ENCODE measurements at places on chromosomes 5 and 9.
A peak's percentile ranks its signal among the peaks of the same experiment; 100 is the strongest.

DNA sequence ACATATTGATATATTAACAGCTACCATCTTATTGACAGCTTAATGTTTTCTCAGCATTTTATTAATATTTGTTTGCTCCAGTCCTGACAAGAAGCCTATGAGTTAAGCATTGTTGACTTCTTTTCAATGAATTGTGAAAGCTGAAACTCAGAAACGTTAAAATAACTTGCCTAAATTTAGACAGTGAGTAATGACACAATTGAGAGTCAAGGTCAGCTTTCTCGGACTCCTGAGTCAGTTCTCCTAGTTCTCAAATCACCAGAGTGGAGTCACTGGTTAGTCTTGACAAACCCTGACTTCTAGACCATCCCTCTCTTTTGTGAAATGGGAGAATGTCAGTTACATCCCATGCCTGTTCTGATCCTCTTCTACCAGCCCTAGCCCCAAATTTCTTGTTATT is 222.7 kb upstream of the ACO1 start:
- DNase-seq = no peak

GRCh38 chr9:86303316-86303975 is 21.1 kb upstream of the ISCA1 start:
- DNase-seq = no peak

DNA sequence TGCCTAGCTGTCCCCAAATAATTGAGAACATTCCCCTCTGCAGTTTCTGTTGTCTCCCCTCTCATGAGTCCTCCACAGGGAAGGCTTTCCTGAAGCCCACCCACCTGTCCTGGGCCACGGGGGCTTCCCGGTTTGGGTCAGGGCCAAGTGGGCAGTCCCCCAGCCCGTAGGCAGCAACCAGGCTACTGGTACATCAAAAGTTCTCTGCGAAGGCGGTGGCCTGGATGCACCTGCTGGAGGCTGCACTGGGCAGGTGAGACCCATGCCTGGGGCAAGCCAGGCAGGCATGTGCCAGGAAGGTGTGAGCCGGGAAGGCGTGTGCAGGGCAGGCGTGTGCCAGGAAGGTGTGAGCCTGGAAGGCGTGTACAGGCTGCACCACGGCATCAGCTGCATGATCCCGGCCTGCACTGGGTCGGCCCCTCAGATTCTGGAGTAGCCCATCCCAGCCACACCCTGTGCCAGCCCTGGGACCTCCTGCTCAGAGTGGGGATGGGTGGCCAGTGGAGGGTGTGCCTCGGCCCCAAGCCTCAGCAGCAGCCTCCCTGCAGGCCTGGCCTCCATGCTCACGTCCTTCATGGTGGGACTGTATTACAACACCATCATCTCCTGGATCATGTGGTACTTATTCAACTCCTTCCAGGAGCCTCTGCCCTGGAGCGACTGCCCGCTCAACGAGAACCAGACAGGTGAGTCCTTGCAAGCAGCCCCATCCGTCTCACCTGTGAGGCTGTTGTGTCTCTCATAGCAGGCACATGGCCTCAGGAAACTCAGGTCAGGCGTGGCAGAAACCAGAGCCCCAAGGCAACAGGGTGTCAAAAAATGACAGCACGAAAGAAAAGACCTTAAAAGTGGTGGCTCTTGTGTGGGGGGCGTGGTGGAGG is 8.7 kb downstream of the SLC6A19 start:
- no peak for DNase-seq

- DNase-seq = no peak
Observed at GRCh38 chr5:132368186-132368585, 1.3 kb upstream of the SLC22A5 start.

DNA sequence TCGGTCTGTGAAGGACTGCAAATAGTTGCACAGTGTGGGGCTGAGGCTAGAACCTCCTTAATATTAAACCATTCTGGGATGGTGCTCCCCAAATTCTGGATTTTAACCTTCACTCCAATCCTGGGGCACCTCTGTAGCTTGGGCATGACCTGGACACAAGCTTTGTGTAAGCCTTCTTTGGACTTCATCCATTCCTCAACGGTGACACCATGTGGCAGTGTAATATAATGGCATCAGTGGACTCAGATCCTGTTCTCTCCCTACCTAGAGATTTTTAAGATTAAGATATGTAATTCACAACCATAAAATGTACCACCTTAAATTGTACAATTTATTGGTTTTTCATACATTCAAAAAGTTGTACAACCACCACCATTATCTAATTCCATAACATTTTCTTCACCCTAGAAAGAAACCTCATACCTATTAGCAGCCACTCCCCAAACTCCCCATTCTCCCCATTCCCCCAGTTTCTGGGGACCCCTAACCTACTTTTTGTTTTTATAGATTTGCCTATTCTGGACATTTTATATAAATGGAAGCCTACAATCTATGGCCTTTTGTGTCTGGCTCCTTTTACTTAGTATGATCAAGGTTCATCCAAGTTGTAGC is 4.8 kb upstream of the PLGRKT start:
- no peak for DNase-seq

- no peak for DNase-seq
Observed at GRCh38 chr9:117125531-117125930, 289.3 kb downstream of the ASTN2 start.

- no peak for DNase-seq
Observed at GRCh38 chr5:42791151-42791550, 20.5 kb downstream of the SELENOP start.

DNA sequence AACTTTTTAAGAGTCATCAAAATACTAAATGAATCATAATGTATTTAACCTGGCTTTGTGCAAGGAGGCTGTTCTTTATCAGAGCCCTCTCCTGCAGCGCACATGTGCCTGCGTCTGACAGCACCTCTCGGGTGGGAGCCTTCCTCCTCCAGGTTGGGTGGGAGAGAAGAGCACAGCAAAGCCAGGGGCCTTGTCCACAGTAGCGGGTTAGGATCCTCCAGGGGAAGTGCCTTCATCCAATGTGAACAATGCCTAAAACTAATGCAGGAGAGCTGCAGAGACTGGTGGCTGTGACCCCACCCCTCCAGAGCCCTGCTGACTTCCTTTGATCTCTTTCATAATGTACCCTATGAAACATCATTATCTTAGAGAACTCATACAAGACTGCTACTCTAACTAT is 10.2 kb downstream of the UBE2QL1 start:
- DNase-seq = no peak

DNA sequence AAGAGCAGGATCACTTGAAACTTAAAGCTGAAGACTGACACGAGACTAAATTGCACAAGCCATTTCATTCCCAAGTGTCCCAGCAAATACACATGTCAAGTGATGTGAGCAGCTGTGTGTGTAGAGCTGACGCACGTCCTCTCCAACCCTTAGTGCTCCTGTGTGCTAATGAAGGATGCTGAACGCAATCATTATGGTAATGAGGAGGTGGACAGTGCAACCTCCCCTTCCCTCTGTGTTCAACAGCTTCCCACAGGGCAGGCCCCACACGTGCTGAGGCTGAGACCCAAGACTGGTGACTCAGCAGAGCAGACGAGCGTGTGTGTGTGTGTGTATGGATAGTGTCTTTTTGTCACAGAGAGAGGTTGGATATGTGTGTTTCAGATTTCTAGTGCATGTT is 702.1 kb downstream of the SEMA5A start:
- DNase-seq = peak; percentile 98

- no peak for DNase-seq
Observed at GRCh38 chr5:117893211-117893610, 1095.1 kb downstream of the DTWD2 start.

GRCh38 chr9:86614871-86615849 is 260.9 kb upstream of the TUT7 start:
- no peak for DNase-seq

DNA sequence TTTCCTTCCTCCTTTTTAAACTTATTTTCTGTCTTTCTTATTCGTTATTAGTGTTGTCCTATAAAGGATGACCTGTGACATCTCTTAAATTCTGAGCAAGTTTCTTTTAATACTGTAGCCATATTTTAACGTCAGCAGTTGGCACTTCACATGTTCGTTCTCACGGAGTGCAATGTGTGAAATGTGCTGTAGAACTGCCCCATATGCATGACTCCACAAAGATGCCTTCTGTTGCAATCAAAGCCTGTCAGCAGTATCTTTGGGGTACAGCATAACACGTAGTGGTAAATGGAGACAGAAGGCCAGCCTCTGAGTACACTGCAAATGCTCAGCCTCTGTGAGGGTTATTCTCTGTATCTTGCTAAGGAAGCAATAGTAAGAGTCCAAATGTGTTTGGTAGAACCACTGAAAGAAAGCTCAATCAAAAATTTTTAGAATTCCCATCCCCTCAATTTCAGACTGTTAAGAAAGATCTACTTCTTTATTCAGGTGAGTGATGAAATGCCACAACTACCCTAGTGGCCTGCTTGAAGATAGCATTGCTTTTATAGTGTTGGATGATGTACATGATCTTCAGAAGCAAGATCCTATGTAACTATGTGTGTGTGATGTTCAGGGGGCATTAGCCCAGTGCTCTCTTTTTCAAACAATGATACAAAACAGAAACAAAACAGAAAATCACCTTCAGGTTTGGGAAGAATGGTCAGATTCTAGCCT is 277.7 kb downstream of the TMEM167A start:
- DNase-seq = no peak

DNA sequence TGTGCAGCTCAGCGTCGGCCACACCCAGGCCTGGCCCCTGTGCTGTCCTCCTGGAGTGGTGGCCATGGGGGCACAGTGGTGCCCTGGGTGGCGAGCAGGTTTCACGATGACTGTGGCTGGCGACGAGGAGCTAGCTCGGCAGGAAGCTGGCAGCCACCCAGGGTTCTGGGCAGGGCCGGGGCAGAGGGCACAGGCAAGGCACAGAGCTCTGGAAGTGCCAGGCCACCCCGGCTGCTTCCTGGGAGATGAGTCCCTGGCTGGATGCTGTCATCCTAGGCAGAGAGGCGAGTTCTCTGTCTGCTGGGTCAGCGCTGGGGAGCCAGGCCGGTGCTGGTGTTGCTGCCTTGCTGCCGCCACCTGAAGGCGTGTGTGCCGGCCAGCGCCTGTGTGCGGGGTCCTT is 51.7 kb downstream of the RXRA start:
- DNase-seq = no peak

DNA sequence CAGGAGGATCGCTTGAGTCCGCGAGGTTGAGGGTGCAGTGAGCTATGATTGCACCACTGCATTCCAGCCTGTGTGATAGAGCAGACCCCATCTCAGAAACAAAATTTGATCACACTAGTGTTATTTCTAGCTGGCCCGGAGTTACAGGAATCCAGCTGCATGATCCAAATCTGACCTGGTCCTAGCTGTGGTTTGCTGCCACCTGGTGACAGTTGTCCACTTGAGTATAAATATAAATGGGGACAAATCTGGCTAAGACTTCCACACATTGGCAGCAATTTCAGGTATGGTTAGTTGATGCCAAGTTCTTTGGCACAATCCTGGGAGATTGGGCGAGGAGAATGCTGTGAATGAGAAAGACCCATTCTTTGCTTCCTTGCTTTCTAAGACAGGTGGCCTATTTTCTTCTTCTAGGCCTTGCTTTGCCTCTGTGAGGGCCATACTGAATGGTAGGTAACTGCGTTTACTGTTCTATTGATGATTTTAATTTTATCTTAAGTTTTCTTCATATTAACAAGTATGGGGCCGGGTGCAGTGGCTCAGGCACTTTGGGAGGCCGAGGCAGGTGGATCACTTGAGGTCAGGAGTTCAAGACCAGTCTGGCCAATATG is 35.4 kb downstream of the UBE2R2 start:
- DNase-seq = no peak

DNA sequence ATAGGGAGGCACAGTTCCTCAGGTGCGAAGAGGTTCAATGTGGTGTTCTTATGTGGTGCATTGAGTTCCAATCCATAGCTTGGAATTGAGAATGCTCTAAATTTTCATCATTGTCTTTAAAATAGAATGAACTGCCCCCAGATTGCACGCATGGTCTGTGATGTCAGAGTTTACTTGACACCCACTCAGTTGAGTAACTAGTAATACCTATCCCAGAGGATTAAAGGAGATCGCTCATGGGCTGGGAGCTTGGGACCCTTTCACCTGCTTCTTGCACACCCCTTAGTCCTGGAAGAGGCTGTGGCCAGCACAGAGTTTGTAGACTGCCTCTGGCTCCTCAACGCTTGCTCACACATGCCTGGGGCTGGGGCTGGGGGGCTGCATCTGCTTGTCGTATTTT is 95.1 kb upstream of the OTULINL start:
- no peak for DNase-seq

DNA sequence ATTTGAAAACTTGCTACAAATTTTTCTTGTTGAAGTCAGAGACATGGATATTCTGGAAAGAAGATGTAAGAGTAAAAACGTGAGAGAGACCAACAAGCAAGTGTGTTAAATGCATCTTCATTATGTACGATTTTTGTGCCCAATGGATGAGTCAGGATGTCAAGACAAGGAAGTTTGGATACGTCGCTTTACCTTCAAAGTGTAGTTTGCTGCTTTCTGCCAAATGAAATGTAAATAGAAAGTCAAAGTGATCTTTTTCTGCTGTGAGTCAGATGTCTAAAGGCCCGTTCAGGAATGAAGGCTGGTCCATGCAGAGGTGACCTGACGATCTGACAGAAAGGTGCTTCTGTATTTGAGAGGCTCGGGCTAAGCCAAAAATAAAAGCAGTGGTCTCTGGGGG is 273.1 kb upstream of the PIK3R1 start:
- no peak for DNase-seq

GRCh38 chr5:178422400-178422775 is 167.8 kb downstream of the COL23A1 start:
- DNase-seq = no peak

- DNase-seq = no peak
Observed at GRCh38 chr5:111737716-111738115, 19.3 kb downstream of the NREP start.

DNA sequence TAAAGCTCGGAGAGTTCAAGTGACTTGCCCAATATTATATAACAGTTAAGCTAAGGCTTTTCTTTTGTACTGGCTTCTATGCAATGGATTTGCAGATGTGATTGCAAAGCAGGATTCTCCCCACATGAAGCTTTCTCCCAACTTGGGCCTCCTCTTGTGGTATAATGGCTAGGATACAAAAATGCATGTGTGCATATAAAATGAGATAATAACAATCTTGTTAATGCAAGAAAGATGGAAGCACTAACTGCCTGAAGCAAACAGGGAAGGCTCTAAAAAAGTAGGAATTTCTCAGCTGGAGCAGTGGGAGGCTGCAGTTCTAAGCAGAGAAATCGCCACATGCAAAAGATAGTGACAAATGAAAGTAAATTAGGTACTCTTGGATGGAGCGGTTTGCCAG is 444.2 kb upstream of the RIOK2 start:
- DNase-seq = no peak

GRCh38 chr5:118789366-118789765 is 199.0 kb downstream of the DTWD2 start:
- DNase-seq = no peak
